Glutamatergic neuron (in vitro differentiated cells): ENCODE measurements at places on chromosomes 3 and 15.

GRCh38 chr15:76099388-76099787 is 39.6 kb downstream of the TMEM266 start:
- no peak for DNase-seq

- DNase-seq = no peak
Measured at GRCh38 chr3:75049533-75049932, 435.1 kb upstream of the CNTN3 start.

DNA sequence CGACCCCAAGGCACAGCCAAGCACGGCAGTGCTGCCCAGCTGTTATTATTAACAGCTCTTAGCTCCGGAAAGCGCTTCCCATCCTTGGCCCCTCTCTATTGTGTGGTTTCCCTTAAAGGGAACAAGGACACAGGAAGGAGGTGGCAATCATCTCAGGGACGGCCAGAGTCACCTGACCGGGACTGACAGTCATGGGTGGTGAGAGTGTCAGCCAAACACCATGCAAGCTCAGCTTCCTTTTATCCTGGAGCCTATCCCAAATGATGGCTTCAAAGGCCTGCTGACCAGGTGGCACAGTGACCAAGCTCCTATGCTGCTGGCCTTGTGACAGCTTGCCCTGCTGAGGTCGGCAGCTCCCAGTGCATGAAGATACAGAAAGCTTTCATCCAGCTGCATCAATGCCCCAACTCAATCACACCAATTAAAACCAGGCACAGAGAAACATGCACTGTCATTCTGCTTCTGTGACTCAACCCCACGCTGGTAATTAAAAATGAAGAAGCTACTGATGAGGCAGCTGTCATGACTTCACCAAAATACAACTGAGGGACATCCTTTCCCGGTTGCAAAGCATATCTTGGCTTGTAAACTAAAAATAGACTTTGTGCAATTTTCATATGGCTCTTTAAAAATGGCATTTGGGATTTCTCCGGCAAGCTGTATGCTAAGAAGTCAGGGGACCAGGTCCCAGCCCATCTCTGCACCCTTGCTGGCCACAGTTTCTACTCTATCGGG is 34.0 kb downstream of the PCSK6 start:
- DNase-seq = no peak

- no peak for DNase-seq
Measured at GRCh38 chr3:173003471-173003870, 137.6 kb downstream of the SPATA16 start.

DNA sequence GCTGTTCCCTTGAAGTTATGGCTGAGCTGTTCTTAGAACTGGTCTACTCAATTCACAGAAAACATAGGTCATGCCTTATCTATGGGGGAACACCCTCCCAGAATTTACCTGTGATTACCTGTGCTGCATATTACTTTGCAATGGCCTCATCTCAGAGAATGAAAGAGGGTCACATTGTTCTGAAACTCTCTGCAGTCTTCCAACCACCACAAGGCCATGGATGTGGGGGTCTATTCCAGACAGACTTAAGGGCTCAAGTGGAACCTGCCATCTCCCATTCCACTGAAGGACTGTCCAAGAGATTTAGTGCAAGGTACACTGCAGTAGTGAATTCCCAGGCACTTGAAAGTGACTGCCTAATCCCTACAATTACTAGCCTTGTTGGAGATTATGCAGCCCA is 40.1 kb upstream of the RASA2 start:
- DNase-seq = no peak

DNA sequence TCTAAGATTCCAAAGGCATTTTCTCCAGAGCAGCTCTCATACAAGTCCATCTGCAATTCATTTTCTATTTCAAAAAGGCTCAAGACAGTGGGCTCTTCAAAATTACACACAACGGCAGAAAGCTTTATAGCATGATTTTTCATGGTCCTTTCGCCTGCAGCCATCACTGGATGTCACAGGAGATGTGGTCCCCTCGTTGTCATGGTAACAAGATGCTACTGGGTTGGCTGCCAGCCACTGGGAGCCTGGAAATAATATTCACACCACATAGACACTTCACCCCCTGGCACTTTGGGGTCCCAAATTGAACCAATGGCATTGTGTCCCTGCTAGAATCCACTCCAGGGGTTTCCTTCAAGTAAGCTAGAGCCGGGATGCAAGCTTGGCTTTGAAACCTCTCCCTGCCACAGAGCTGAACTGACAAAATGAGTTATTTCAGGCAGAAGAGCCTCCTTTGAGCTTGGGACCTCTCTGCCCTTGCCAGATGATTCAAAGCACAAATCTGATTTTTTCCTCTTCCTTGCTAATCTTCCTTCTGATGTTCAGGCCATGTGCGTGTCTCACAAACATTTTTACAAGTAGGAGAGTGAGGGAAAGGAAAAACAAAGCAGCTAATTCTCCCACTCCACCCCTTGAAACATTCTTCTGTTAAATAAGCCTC is 512.6 kb upstream of the ADAMTS9 start:
- no peak for DNase-seq

DNA sequence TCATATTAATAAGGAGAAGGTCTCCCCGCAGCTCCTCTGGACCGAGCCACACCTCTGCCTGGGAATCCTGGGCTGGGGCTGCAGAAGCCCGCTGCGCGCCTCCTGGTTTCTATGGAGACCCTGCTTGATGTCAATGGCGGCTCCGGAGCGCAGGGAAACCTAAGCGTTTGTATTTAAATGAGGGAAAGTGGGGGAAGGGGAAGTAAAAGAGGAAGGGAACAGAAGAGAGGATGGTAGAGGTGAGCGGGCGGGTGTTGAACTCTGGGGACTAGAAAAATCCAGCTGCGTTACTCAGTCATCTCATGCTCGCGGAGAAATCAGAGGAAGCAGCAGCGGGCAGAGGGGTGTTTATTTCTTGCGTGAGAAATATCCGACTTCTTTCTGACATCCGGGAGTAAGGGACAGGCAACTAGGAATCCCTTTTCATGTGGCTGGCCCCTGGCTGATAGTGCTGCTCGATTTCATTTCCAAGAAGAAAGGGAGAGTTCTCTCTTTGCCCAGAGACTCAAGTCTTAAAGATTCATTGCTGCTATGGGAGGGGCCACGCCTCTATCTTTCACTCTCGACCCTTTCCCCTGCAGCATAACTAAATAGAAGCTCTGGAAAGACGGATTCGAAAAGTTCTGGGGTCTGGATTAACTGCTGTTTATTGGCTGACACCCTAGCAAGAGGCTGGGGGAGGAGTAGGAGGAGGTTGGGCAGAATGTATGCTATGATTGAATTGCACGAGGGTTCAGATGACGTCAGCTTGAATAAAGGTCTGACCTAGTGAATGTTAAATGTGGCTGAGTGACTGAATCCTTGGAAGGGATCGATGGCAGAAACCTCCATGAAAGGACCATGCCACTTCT is 110.5 kb upstream of the GAP43 start:
- DNase-seq = peak; percentile 71

GRCh38 chr3:58109752-58110151 is 101.0 kb downstream of the DNASE1L3 start:
- no peak for DNase-seq
